ENCODE measurements at places on chromosomes 16 and 17. TPM values are rescaled to one million over a fixed set of nuclear protein-coding genes. Genes with fewer than 3 reads are reported as not detected.

The PIRT gene
- 0.63 TPM for total RNA-seq

The PNMT gene
- 4.1 TPM for total RNA-seq

The SLC5A11 gene
- not detected for total RNA-seq

The SLC35G3 gene
- not detected for total RNA-seq

The RCVRN gene
- 0.31 TPM for total RNA-seq

The CCL17 gene
- total RNA-seq, result not detected

The IRF8 gene
- 3.1 TPM for total RNA-seq

The TMED6 gene
- total RNA-seq, result not detected

The KCNH6 gene
- not detected for total RNA-seq

The GAST gene
- not detected for total RNA-seq

The CCL1 gene
- not detected for total RNA-seq

The XPO6 gene
- total RNA-seq, result 129 TPM

The MMP2 gene
- total RNA-seq, result 11.6 TPM

All from parietal lobe (tissue), 2 donors.